H54 (cell line): ENCODE measurements at places on chromosomes 6 and 20.

DNA sequence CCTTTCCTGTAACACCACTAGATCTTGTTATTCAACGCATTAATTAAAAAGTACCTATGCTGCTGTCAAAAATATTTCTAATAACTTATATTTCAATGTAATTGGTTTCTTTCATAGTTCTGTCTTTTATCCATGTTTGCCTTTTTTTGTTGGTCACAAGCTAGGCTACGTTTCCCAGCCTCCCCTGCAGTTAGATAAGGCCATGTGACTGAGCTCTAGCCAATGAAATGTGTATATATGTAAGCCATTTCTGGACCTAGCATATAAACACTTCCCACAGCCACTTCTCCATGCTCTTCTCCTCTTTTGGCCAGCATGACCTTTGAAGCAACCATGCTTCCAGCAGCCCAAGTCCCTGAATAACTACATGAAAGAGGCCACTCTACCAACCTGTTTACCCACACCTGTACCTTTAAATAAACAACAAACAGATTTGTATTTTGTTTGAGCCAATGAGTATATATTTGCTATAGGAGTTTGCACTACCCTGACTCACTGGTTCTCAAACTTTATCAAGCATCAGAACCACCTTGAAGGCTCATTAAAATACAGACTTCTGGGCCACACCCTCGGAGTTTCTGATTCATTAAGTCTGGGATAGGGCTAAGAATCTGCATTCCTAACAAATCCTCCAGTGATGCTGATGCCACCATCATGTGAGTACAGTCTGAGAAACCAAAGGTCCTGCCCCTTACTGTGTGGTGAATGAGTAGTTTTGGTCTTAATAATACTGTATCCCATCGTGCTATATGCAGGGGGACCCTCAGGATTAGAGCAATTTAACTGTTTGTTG is 45.6 kb upstream of the BEND6 start:
- no peak for DNase-seq

- DNase-seq: no peak
Measured at GRCh38 chr6:142958343-142958742, 13.4 kb upstream of the HIVEP2 start.

DNA sequence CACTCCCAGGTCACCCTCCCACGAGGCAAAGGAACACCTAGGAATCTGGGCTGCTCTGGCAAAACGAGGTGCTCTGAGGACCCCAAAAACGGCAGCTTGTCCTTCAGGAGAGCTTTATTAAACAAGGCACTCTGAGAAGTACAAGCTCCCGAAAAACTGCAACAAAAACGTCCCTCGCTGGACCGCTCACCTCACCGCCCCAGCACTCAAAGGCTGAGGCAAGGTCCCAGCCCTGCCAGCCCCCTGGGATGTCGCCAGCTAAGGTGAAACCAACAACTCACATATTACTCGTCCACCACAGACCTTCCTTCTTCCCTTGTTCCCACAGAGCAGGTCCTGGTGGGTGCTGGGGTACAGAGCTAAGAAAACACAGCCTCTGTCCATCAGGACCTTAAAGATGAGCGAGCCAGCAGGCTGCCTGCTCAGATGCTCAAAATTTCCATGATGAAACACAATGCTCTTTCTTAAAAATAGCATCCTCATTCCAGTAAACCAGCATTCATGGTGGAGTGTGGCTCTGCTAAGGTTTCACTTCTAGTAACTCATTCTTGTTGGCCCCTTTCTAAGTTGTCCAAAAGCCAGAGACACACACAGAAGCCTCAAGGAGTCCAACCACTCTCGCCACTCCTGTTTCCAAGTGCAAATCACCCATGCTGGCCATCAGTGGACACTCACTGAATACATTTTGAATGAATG is 35.9 kb downstream of the ATP9A start:
- no peak for DNase-seq

GRCh38 chr20:41499064-41499463 is 119.1 kb downstream of the CHD6 start:
- DNase-seq: no peak

DNA sequence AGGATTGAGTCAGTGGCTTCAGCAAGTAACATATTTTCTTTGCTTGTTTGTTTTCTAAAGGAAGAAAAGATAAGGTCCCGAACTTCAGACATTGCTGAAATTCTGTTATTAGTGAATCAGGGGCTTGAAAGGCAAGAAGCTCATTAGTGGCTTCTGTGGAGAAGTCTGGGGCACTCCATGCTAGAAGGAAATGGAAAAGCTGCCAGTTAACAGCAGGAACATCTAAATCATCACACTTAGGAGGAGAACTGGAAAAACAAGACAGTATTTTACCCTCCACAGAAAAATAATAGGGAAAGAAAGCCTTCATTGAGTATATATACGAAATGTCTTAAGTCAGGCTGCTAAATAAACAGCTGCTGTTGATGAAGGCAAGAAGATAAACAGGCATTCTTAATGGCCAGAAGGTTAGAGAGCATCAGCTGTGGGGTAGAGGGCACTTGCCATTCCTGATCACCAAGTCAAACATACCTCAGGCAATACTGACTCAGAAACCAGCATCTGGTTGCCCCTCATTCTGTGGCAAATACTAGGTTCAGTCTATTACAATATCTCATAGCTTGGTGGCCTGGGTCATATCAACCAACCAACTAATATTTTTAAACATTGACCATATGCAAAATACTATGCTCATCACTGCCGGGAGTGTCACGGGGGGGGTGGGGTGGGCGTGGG is 143.2 kb upstream of the TENT5A start:
- DNase-seq: no peak

- no peak for DNase-seq
Measured at GRCh38 chr20:47293631-47294030, 62.9 kb downstream of the ZMYND8 start.

- DNase-seq: no peak
Measured at GRCh38 chr6:77502981-77503380, 39.7 kb upstream of the HTR1B start.

- no peak for DNase-seq
Measured at GRCh38 chr20:59932616-59933295, 681 bp downstream of the SYCP2 start.

- no peak for DNase-seq
Measured at GRCh38 chr6:10659699-10660348, 34.6 kb downstream of the C6orf52 start.
